ENCODE measurements at places on chromosomes 12 and 14.

DNA sequence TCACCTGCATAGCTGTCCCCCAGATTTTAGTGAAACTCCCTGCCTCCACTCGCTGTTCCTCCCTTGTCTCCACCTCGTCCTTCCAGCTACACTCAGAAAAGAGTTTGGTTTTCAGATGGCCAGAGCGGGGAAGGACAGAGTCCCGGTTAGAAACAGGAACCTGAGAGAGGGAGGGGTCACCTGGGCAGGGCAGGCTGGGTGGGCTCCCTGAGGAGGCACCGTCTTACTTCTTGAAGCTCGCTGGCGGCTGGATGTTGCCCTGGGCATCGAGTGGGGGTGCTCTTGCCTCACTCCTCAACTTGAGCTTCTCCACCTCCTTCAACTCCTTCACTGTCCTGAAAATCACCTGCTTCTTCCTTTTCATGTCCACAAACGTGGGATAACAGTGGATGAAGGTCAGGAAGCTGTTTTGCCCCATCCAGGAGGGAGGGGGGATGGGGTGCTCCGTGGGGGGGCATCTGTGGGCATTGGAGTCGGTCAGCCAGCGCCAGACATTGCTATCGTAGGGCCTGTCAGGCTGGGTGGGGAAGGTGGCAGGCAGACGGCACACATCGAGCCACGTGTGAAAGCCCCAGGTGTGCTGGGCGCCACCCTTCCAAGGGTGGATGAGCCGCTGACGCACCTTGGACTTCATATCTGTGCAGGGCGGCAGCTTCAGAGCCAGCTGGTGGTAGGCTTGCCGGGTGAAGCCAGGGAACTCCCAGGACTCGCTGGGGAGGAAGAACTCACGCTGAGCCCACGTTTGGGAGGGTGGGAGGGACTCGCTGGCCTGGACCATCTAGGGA lies 2.0 kb downstream of the TEX52 start:
- DNase-seq, result no peak

DNA sequence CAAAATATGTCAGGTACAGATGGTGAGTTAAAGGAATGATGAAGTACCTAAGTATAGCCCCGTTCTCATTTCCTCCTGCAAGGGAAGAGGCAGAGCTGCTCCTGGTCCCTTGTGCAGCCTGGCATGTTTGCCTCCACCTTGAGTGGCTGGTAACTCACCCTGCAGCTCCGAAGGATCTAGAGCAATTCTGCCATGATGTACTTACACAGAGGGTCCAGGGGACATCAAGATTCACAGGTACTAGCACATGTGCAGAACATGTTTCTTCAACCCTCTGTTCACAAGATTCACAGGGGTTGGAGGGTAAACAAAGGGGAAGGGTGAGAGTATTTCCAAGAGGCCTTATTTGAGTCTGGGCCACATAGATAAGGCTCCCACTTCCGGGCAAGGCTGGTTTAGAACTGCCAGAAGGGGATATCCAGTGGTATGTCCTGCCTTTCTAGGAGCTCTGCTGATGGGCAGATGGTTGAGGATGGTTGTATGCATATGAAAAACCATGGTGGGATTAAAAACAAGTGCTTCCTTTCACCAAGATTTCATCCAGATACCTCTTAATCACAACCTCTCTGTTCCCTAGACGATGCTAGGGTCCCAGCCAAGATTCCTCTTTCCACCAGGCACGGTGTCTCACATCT lies 7.7 kb downstream of the DCTN2 start:
- DNase-seq, result no peak

GRCh38 chr12:19614601-19615383 lies 175.5 kb downstream of the AEBP2 start:
- no peak for DNase-seq

- DNase-seq, result no peak
Observed at GRCh38 chr14:35607380-35607779, 73.4 kb downstream of the INSM2 start.

DNA sequence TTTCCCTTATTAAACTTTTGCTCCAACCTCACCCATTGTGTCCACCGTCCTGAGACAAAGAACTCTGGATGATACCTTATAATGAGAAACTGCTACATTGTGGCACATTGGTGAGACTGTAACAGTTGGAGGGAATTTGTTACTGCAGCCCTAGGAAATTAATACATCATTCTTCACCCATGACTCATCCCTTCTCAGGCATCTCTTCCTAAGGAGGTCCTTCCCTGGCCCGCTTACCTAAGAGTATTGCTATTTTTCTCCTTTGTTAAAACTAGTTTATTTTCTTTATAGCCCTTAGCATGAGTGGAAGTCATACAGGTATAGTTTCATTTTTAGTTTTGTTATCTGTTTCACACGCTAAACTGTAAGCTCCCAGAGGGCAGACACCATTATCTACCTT lies 87.1 kb downstream of the TMEM260 start:
- no peak for DNase-seq

DNA sequence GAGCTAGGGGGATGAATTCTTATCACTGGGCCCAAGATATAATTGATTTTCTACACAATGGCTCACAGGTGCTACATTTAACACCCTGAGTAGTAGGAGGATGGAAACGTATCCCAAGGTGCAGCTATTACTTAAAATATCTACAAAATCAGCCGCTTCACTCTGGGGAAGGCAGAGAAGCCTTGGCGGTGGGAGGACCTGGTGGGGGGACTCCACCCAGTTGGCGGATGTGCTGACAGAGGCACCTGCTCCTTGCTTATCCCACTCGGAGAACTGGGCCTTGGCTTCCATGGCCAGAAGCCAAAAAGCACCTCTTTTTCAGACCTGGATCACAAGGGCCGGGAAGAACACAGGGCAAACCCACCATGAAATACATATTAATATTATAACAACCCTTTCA lies 106.3 kb downstream of the OTX2 start:
- no peak for DNase-seq

DNA sequence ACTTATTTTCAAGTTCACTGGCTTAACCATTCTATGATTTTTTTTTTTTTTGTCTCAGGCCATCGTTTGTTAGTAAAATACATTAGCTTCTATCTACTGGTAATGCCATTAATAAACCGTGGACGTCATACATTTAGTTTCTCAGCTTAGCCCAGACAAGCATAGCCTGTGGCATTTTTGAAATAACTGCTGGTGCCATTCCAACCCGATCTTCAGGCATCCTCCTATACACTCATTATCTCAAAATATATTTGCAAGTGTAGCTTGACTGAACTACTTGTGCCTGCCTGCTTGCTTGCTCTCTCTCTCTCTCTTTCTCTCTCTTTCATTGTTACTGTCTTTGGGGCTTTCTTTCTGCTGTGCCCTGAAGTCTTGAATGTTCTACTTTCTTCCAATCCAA lies 12.7 kb upstream of the MBIP start:
- DNase-seq, result no peak

DNA sequence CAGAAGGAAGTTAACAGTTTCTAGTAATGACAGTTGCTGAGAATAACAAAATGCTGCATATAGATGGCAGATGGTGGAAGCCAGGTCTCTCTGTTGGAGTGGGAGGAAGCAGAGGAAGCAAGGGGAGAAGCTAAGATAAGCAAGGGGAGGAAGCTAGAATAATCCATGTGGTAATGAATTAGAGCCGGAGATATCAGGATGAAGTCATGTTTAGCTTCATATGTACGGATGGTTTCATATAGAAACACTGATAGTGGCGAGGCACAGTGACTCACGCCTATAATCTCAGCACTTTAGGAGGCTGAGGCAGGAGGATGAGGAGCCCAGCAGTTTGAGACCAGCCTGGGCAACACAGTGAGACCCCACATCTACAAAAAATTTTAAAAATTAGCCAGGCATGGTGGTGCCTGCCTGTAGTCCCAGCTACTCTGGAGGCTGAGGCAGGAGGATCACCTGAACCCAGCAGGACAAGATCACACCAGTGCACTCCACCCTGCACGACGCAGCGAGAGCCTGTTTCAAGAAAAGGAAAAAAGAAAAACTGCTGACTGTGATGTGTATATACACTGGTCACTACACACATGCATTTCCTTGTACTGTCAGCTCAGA lies 49.2 kb downstream of the ANAPC7 start:
- no peak for DNase-seq

DNA sequence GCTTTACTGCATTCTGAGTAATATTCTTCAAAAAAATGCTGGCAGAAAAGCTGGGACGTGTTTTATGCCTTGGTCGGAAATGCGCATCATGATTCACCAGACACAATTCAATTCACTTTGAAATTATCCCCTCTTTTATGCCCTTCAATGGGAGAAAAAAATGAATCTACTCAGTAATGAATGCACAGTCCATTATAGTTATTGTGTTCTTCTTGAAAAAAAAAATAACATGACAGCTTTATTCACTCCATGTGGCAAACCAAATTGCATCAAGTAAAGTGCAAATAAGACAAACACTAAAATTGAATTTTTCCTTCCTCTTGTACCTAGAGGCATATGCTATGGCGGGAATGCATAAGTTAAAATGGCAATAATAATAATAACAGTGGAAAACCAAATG lies 159.4 kb upstream of the IFNG-AS1 start:
- no peak for DNase-seq

DNA sequence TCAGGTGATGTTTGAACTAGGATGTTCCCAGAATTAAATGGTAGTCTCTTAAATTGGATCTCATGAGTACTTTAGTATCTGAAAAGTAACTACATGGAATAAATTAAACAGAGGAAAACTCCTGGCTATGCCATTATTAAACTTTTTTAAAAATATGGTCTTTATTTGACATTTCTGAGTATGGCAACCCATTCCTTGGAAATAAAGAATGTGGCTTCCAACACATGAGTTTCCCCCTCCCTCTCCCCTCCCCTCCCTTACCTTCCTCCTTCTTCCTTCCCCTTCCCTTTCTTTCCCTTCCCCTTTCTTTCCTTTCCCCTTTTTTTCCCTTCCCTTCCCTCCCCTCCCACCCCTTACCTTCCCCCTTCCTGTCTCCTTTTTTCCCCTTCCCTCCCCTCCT lies 940.2 kb downstream of the DIO2 start:
- DNase-seq, result no peak

- no peak for DNase-seq
Observed at GRCh38 chr14:76501156-76501720, 125.3 kb downstream of the ESRRB start.

GRCh38 chr12:27425306-27425705 lies 21.2 kb upstream of the SMCO2 start:
- DNase-seq, result no peak

GRCh38 chr14:65170768-65171507 lies 68.6 kb upstream of the MAX start:
- DNase-seq, result peak; percentile 68

- no peak for DNase-seq
Observed at GRCh38 chr12:14795028-14795448, 8.2 kb downstream of the WBP11 start.

GRCh38 chr12:76674669-76675315 lies 89.1 kb upstream of the ZDHHC17 start:
- DNase-seq, result no peak

DNA sequence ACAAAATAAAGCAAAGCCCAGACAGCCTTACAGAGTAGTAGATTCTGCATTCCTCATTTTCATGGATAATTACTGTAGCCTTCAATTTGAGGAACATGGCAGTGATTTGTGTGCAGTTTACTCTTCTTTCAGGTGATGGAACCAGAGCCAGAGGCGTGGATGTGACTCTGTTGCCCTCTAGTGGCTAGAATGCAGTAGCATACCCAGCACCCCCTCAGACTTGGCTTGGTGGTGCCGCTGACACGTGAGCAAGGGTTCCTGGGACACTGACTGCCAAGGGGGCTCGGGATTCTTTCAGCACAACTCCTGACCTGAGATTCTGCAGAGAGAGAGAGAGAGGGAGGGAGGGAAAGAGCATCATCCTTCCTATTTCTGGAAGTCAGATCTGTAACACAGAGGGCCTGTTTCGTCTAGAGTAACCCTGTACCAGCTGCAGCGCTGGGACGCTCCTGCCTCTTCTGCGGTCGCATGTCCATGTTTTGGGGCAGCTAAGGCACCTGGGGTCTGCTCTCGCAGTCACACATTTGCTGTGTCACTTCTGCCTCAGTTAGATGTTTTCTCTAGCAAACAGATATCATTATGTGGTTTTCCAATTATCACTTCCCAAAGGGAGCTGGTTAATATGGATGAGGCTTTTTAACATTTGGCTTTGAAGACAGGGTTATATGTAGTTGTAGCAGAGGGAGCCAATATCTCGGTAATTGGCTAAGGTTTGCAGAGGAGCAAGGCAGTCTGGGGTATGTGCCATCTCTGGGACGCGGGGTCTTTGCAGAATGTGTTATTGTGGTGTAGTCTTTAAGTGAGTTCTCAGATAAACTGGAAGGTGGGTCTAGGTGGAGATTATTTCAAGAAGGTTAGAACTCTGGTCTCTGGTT lies 428.1 kb downstream of the NRXN3 start:
- DNase-seq, result peak; percentile 87

DNA sequence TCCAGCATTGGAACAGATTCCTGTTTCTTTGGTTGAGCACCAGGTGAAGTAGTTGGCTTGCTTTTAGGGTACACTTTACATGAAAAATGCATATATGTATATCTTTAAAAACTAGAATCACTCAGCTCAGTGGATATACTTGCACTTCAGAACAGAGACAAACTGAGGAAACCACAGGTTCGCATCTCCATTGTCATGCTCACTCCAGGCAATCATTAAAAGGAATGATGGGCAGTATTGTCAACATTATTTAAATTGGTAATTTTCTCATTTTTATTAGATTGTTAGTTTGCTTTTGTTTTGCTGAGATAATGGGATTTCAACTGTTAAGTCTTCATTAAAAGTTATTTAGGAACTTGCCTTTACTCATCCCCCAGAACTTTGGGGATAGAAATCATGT lies 71.0 kb upstream of the NELL2 start:
- no peak for DNase-seq

- DNase-seq, result no peak
Observed at GRCh38 chr12:98058838-98059237, 456.6 kb upstream of the TMPO start.

DNA sequence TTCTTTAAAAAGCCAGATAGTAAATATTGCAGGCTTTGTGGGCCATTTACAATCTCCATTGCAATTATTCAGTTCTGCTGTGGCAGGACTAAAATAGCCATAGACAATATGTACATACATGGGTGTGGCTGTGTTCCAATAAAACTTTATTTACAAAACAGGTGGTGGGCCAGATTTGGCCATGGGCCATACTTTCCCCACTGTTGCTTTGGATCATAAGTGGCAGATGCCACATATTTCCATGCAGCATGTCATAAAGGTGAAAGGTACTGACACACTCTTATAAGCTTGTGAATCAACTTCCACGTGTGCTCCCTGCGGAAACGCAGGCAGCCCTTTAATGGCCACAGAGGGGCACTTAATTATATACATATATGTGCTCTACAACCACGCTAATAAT lies 244.4 kb upstream of the FOXN3 start:
- DNase-seq, result no peak

- no peak for DNase-seq
Observed at GRCh38 chr12:115869604-115870003, 407.9 kb downstream of the MED13L start.

- no peak for DNase-seq
Observed at GRCh38 chr14:78028471-78028870, 141.7 kb upstream of the NRXN3 start.

GRCh38 chr14:49732896-49733295 lies 35.1 kb upstream of the KLHDC2 start:
- DNase-seq, result no peak

DNA sequence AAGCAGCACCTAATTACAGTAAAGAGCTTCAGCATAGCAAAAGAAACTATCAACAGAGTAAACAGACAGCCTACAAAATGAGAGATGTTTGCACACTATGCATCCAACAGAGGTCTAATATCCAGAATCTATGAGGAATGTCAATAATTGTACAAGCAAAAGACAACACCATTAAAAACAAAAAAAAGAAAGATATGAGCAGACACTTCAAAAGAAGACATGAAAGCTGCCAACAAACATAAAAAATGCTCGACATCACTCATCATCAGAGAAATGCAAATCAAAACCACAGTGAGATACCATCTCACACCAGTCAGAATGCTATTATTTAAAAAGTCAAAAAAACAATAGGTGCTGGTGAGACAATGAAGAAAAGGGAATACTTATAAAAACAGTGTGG lies 273.1 kb downstream of the TMTC2 start:
- DNase-seq, result no peak
